CD4-positive, alpha-beta T cell treated with Interleukin-2 at 100 ng/mL for 4 hours (primary cell): ENCODE measurements at places on chromosomes 12 and 14.

- DNase-seq, result peak; percentile 88
These were observed 33.2 kb downstream of the WBP11 start for GRCh38 chr12:14769969-14770495.

GRCh38 chr12:62703011-62703380 lies 232.0 kb downstream of the PPM1H start:
- no peak for DNase-seq

DNA sequence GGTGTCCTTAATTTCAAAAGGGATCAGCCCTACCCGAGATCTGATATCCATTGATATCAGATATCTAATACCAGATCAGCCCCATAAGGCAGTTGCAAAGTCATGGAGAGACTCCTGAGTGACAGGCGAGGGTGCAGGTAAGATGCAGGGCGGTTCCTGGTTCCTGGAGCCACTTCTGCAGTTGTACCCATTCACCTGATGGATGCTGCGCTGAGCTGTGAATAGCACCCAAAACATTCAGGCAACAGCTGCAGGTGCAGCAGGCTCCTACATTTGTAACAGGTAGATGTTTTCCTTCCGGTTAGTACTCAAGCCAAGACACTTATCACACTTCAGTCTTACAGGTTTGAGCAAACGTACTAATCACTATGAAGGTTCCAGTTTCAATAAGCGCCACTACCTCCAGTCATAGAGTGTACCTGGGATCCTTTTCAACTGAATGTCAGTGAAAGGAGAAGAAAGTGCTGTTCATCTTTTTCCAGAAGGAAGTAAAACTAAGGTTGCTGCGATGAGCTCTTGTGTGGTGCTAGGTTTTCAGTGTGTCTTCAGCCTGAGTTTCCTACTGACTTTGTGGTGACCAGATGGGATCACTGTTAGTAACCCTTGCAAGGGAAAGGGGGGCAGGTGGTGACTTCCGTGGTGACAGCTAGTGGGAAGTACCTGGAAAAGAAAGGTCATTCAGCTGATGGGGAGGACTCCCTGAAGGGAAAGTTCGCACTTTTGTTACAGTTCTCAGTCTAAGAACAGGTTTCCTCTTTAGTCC lies 1.9 kb downstream of the ATP6V0A2 start:
- peak; percentile 10 for DNase-seq

DNA sequence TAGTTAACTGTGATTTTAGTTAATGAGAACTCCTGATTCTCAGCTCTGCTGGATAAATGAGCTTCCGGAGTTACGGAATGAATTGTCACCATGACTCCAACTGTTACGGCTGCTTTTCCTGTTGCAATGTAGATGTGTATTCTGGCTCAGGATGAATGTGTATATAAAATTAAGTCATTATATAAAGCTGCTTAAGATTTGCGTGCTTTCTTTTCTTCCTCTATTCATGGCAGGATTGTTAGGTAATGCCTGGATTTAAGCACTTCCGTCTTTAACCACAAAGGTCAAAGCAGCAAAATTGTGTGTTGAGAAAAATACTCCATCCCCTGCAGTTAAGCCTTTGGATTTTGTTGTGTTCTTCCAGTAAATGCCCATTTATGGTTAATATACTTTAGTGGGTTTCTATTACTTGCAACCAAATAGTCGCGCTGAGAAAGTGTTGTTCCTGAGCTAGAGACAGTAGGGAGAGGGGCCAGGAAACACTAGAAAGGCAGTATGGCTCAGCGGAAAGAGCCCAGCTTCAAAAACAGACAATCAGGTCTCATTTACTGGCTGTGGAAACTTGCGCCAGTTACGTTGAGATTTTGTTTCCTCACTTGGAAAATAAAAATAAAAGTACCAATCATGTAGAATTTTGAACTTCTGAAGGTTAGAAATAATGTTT lies 9.4 kb upstream of the CCDC175 start:
- no peak for DNase-seq

GRCh38 chr14:61476754-61477410 lies 155.5 kb downstream of the PRKCH start:
- DNase-seq, result peak; percentile 87

DNA sequence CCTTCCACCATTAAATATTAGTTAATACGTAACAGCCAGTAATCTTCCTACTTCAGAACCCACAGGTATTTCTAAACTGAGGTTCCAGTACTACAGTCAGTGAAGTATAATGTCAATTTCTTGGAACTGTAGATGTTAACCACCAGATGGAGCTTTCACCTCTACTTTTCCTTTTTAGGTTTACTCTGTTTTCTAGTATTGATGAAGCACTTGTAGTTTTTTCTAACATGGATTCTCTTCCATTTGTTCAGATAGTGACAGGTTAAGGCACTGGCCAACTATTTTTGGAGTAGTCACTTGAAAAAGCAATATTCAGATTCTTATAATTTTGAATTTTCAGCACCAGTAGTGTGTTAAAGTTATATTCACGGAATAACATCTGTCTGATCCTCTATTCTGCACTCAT lies 4.6 kb upstream of the SEC23A start:
- DNase-seq, result peak; percentile 46

- DNase-seq, result no peak
These were observed 42.6 kb upstream of the A2ML1 start for GRCh38 chr12:8779862-8780261.

DNA sequence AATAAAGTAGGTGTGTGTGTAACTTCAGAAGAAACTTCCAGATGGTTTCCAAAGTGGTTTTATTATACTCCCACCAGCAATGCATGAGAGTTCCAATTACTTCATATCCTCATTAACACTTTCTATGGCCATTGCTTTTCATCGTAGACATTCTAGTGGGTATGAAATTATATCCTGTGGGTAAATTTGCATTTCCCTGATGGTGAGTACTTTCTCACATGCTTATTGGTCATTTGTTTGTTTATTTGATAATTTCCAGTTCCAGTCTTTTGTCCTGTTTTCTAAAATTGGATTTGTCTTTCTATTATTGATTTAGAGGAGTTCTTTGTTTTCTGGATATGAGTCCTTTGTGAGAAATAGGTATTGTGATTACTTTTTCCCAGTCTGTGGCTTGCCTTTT lies 70.9 kb downstream of the PRKCH start:
- no peak for DNase-seq

DNA sequence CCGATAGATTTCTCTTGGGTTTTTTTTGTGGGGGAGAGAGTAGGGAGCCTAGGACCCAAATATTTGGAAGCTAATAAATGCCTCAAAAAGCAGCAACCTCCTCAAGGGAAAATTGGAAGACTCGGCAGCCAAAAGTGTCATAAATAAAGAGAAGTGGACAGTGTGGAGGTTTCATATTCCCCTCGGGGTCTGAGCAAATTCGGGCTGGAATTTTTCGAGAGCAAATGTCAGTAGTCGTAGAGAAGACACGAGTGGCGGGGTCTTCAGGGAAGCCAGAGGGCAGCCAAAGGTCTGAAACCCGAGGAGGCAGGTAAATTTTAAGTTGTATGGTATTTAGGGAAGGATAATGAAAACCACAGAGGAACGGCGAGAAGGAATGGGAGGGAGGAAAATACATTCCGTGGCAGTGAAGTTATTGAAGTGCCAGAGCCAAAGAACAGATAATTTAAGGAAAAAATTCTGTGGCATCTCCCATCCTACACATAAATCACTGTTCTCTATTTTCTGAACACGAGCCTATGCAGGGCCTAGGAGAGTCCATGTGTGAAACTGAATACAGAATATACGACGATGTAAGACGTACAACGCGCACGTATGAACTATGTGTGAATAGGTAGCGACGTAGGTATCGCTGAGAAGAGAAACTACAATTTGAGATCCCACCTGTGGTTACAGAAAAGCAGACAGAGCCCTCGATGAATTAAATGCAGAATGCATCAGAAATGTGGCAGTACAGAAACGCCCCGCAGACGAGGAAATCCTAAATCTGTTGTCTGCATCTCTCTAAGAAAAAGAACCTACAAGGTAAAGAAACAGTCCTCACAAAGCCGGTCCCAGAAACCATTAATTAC lies 12.9 kb downstream of the BCL11B start:
- peak; percentile 76 for DNase-seq

- DNase-seq, result no peak
These were observed 50.3 kb downstream of the LMO3 start for GRCh38 chr12:16555630-16556029.

GRCh38 chr12:88553941-88554658 lies 26.2 kb downstream of the KITLG start:
- DNase-seq, result no peak

DNA sequence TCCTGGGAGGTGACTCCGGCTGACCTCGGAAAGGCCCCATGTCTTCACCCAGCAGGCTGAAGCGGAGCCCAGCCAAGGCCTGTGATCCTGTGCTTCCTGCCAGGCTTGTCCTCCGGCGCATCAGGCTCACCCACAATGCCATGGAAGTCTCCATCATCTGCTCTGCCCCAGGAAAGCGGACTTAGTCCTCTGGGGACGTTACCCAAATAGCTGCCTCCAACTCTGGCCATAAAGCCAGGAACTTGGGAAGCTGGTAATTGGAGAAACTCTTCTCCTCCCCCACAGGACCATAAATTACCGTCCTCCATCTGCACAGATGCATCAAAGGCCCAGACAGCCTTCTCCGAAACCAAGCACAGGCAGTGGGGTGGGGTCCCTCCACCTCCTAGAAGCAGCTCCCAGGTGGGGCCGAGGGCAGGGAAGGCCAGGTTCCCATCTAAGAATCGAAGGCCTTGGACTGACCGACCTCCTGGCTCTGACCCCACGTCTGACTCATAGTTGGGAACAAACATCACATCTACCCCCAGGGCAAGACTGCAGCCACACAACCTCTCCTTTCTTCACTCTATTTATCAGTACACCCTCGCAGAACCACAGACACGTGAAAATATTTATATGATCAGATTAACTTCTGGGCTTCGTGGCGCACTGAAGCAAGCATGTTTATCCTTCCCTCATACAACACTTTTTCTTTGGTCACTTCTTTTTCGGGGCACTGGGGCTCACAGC lies 56.4 kb downstream of the PITPNM2 start:
- no peak for DNase-seq

DNA sequence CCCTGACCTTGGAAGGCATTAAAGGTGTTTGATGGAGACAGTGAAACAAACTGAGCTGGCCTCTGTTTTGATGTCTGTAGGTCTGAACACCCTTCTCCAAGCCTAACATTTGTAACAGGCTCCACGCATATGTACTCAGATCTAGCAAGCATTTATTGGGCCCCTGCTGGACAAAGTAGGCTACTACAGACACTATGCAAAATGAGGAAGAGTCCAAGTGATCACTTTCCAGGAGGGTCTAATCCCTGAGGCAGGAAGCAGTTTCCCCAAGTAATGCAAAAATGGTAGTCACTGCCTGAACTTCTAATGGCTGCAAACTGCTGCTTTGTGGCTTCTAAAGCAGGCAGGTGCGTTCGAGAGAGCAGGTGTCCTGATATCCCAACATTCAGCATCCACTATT lies 405.8 kb downstream of the MED13L start:
- DNase-seq, result no peak

GRCh38 chr12:104834607-104835006 lies 123.5 kb downstream of the SLC41A2 start:
- no peak for DNase-seq

DNA sequence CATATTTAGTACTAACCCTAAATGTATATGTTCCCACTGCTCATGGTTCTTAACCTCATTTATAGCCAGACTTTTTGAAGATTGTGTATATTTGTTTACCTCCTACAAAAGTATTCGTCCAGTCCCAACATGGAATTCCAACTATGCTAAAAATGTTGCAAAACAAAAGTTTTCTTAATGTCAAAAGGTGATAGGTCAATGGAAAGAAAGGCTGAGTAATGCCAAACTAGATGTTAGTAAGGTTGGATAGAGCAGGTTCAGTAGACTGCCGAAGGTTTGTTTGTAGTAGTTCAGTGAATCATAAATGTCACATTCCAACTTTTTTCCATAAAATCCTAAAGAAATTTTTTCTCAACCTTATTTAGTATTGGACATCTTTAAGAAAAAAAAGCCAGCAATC lies 874.5 kb downstream of the FLRT2 start:
- no peak for DNase-seq

- peak; percentile 12 for DNase-seq
These were observed 70.1 kb downstream of the SLC6A15 start for GRCh38 chr12:84842406-84843013.

GRCh38 chr12:56958422-56958821 lies 1.0 kb upstream of the RDH16 start:
- no peak for DNase-seq

- no peak for DNase-seq
These were observed 8.5 kb downstream of the RARG start for GRCh38 chr12:53223389-53224060.

DNA sequence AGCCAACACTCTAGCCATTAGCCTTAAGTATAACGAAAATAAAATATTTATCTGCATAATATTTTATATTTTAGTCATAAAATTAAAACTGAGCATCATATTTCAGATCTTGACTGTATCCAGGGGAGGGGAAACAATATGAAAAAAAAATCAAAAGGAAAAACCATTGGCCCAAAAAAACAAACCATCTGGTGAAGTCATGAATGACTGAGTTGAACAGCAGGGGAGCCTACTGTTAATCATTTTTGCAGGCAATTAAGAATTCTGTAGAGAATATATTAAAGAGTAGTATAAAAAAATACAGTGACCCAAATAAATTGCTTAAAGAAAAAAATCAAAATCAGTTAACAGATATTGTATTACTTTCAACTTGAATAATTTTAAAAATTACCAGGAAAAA lies 224.8 kb downstream of the C12orf50 start:
- DNase-seq, result no peak

GRCh38 chr14:73749706-73750530 lies 35.7 kb upstream of the PNMA1 start:
- DNase-seq, result no peak

DNA sequence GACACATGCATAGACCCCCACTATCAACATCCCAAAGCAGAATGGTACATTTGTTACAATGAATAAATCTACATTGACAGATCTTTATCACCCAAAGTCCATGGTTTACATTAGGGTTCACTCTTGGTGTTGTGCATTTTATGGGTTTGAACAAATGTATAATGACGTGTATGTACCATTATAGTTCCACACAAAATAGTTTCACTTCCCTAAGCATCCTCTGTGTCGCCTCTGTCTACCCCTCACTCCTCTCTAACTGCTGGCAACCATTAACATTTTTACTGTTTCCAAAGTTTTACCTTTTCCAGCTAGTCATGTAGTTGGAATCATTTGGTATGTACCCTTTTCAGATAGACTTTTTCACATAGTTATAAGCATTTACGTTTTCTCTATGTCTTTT lies 69.5 kb upstream of the LMO3 start:
- DNase-seq, result no peak

DNA sequence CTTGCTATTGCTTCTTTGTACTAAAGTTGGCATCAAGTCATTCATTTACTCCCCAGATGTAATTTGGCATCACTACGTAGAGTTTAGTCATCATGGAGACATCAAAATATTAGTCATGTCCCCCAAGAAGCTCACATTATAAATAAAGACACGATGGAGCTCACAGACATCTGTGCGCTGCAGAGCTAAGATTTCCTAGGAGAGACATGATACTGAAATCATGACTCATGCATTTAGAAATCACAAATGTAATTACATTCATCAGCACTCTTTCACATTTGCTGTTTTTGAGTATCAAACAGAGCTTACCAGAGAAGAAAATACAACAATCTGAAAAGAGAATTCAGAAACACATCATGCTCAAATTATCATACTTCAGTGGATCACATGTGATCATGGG lies 169.8 kb downstream of the LRIG3 start:
- DNase-seq, result no peak
